Effector memory CD8-positive, alpha-beta T cell (primary cell): ENCODE measurements at places on chromosomes 3 and 15.
A peak's percentile ranks its signal among the peaks of the same experiment; 100 is the strongest.

GRCh38 chr3:184767377-184767776 lies 44.6 kb upstream of the VPS8 start:
- H3K36me3 ChIP-seq = peaks cover 5% of the 10 kb centered on the region
- DNase-seq = no peak
- H3K4me1 ChIP-seq = no peaks in the 10 kb centered on the region
- peaks cover 87% of the 10 kb centered on the region for H3K27me3 ChIP-seq
- no peak overlapping the region for H3K27ac ChIP-seq
- no peak overlapping the region for H3K4me3 ChIP-seq

- no peak for DNase-seq
- H3K27me3 ChIP-seq = no peaks in the 10 kb centered on the region
- H3K4me3 ChIP-seq = no peak overlapping the region
- no peaks in the 10 kb centered on the region for H3K4me1 ChIP-seq
- no peak overlapping the region for H3K27ac ChIP-seq
Observed at GRCh38 chr3:121072133-121072532, 164.1 kb downstream of the STXBP5L start.

DNA sequence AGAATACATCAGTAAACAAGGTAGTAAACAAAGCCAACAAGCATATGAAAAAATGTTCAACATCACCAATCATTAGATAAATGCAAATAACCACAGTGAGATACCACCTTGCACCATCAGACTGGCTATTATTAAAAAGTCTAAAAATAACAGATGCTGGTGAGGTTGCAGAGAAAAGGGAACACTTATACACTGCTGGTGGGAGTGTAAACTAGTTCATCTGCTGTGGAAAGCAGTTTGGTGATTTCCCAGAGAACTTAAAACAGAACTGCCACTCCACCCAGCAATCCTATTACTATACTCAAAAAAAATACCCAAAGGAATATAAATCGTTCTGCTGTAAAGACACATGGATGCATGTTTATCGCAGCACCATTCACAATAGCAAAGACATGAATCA lies 30.3 kb upstream of the ZBTB38 start:
- peaks cover 16% of the 10 kb centered on the region for H3K27me3 ChIP-seq
- no peaks in the 10 kb centered on the region for H3K4me1 ChIP-seq
- H3K36me3 ChIP-seq = no peaks in the 10 kb centered on the region
- H3K27ac ChIP-seq = no peak overlapping the region
- no peak overlapping the region for H3K4me3 ChIP-seq

DNA sequence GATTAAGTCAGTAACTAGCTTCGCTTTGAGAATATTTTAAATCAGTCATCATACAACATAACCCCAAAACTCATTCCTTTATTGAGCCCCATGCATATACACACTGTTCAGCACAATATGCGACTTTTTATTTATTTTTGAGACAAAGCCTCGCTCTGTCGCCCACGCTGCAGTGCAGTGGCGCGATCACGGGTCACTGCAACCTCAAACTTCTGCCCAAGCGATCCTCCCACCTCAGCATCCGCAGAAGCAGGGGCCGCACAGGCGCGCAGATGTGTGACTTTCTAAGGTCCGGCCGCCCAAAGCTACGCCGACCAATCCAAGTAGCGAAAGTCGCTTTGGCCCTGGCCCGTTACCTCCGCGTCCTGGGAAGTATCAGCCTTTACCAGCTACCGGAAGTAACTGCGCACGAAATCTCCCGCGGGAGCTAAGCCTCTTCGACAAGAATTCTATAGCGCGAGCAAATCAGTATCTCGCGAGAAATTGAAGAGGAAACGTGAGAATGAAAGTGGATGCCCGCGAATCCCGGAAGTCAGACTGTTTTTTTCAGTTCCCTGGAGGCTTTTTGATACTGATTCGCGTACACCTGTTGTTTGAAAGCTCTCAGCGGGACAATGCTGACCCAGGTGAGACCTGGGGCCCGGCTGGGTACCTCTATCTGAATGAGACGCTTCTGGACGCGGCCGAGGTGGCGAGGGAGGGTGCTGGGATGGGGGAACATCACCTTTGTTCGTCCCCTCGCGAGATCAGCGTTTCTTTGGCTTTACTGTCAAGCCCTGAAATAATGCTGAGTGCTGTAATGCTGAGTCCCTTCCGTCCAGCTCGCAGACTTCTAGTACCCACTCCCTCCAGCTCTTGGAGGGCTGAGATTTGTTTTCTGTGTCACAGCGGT lies at the start of the genes DHFR2 and NSUN3:
TSS of gene DHFR2 (minus strand) at position 404 of the 892 bp plus-strand sequence. CDS start 1,405 bp downstream, outside the sequence.
TSS of gene NSUN3 (plus strand) at position 549 of the 892 bp plus-strand sequence. CDS start at position 615, 66 bp downstream.
- peaks cover 49% of the 10 kb centered on the region for H3K4me1 ChIP-seq
- H3K36me3 ChIP-seq = peaks cover 30% of the 10 kb centered on the region
- no peaks in the 10 kb centered on the region for H3K27me3 ChIP-seq
- H3K4me3 ChIP-seq = peak within 1 kb of the TSS; percentile 99
- H3K27ac ChIP-seq = peak within 1 kb of the TSS; percentile 100

GRCh38 chr3:152650177-152650576 lies 184.8 kb upstream of the P2RY1 start:
- DNase-seq = no peak
- H3K4me3 ChIP-seq = no peak overlapping the region
- no peaks in the 10 kb centered on the region for H3K4me1 ChIP-seq
- H3K36me3 ChIP-seq = no peaks in the 10 kb centered on the region
- no peak overlapping the region for H3K27ac ChIP-seq

- no peak for DNase-seq
- H3K4me1 ChIP-seq = peaks cover 15% of the 10 kb centered on the region
- no peak overlapping the region for H3K27ac ChIP-seq
Observed at GRCh38 chr3:69364354-69364753, 21.5 kb downstream of the FRMD4B start.

DNA sequence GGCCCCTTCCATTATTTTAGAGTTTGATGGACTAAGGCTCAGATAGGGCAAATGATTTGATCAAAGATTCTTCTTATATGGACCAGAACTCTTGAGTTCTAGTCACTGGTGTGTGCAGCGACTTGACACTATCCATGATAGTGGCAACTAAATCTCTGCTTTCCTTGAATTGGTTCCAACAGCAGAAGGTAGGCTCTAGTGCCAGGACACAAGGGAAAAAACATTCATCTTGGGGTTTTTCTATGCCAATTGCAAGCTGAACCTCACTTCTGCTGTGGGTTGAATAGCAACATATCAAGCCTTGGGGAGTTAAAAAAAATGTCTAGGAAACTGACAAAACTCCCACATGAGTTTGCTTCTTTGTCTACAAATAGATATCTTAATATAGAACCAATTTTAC lies 35.1 kb downstream of the CTXND1 start:
- no peaks in the 10 kb centered on the region for H3K4me1 ChIP-seq
- DNase-seq = no peak
- H3K4me3 ChIP-seq = no peak overlapping the region

- H3K4me1 ChIP-seq = no peaks in the 10 kb centered on the region
- H3K27me3 ChIP-seq = no peaks in the 10 kb centered on the region
- H3K27ac ChIP-seq = no peak overlapping the region
Observed at GRCh38 chr15:25543196-25543595, 104.4 kb upstream of the UBE3A start.

- peaks cover 4% of the 10 kb centered on the region for H3K36me3 ChIP-seq
- peak overlapping the region; percentile 67 for H3K4me3 ChIP-seq
- H3K27ac ChIP-seq = peak overlapping the region; percentile 10
Observed at GRCh38 chr15:45134682-45135604, 5.1 kb downstream of the DUOX1 start.

- no peak overlapping the region for H3K4me3 ChIP-seq
- H3K27me3 ChIP-seq = no peaks in the 10 kb centered on the region
- no peak for DNase-seq
Observed at GRCh38 chr3:60949146-60949545, 302.1 kb downstream of the FHIT start.

DNA sequence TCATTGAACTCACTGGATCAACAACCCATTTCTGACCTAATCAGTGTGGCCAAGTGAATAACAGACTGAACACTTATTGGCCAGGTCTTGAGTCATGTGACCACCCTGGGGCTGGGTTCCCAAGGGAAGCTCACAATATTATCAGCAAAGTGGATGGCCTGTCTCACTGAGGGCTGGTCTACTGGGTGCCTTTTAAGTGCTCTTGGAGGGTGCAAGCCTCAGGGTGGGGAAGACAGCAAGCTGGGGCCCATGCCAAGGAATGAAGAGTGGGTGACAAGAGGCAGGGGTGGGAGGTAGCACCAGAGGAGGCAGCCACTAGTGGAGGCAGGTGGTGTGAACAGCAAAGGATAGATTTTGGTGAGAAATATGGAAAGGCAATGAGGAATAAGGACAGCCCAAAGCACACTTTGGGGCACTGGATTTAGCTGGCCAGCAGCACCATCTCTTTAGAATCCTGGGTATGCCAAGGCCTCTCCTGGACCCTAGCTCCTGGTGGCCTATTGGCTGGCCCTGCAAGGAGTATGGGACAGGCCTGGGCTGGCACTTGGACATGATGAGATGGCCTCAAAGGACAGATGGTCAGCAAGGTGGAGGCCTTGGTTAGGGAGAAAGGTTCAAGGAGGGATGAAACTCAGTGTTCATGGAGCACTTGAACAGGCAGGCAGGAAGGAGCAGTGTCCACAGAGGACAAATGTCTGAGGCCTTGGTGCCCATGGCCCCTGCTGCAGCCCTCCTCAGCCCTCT lies 34.2 kb downstream of the HMCES start:
- DNase-seq = no peak
- H3K27ac ChIP-seq = peak overlapping the region; percentile 42
- no peaks in the 10 kb centered on the region for H3K27me3 ChIP-seq
- H3K36me3 ChIP-seq = peaks cover 39% of the 10 kb centered on the region
- peak overlapping the region; percentile 97 for H3K4me3 ChIP-seq

DNA sequence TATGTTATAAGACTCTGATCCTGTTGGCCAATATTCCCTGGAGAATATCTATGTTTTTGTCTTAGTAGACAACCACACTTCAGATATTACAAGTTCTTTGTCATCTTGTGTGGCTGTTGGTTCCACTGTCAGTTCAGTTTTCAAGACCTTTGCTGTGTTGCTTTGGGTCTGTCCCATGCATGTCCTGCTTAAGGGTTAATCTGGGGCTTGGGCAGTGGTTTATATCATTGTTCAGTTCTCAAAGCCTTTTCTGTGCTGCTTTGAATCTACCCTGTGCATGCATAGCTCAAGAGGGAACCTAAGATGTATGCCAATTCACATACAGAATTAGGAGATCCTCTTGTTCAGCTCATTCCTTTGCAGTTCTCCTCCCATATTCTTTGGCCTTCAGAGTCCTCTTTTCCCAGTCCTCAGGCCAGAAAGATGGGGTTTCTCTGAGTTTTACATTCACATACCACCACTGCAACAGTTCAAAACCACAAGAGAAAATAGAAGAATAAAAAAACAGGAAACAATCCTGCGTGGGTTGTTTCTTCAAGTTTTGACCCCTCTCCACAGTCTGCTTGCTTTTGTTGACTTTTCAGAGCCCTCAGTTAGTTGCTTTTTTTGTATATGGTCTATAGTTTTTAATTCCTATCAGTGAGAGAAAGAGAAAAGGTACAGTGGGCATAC lies 21.6 kb downstream of the BUB1B start:
- DNase-seq = no peak
- H3K4me1 ChIP-seq = peaks cover 19% of the 10 kb centered on the region
- H3K27ac ChIP-seq = peak overlapping the region; percentile 89
- no peaks in the 10 kb centered on the region for H3K36me3 ChIP-seq
- peak overlapping the region; percentile 58 for H3K4me3 ChIP-seq

DNA sequence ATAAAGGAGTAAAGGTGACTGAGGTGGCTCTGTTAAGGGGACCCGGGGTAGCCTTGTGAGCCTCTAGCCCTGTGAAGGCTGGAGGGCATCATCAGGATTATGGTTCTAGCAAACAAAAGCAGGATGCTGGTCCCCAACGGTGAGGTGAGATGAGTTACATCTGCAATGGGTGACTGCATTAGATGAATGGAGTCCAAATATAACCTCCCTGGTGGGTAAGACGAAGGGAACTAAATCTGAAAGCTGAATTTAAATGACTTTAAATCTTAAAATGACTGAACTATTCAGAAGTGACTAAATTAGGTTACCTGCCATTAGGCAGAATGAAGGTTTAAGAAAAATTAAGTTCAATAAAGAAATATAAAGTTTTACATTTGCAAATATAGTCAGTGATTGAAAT lies 4.6 kb upstream of the HLTF start:
- no peak overlapping the region for H3K27ac ChIP-seq
- DNase-seq = no peak
- H3K4me1 ChIP-seq = peaks cover 5% of the 10 kb centered on the region
- peaks cover 18% of the 10 kb centered on the region for H3K36me3 ChIP-seq

- H3K36me3 ChIP-seq = no peaks in the 10 kb centered on the region
- no peaks in the 10 kb centered on the region for H3K4me1 ChIP-seq
- H3K4me3 ChIP-seq = no peak overlapping the region
- no peak for DNase-seq
- H3K27me3 ChIP-seq = no peaks in the 10 kb centered on the region
Observed at GRCh38 chr3:144162042-144162441, 190.4 kb downstream of the DIPK2A start.

DNA sequence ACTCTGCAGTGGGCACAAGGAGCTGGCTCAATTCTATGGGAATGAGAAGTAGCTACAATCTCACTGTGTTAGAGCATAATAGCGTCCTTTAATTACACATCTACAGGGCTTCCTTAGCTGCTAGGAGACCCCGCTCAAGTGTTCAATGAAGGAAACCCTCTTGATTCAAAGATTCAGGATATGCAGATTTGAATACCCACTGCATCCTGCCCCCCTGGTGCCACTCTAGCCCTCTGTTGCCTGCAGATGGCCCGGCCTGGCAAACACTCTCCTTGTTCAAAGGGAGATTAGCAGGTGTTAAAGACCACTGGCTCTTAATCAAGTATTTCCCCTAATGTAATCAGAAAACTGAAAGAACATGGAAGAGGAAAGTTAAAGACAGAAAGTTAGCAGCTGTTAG lies 356.6 kb downstream of the VGLL3 start:
- no peaks in the 10 kb centered on the region for H3K27me3 ChIP-seq
- H3K4me3 ChIP-seq = no peak overlapping the region
- no peak for DNase-seq
- H3K36me3 ChIP-seq = no peaks in the 10 kb centered on the region
- no peak overlapping the region for H3K27ac ChIP-seq

GRCh38 chr3:64203969-64204908 lies 21.0 kb downstream of the PRICKLE2 start:
- H3K4me1 ChIP-seq = no peaks in the 10 kb centered on the region
- peaks cover 8% of the 10 kb centered on the region for H3K27me3 ChIP-seq
- H3K36me3 ChIP-seq = peaks cover 3% of the 10 kb centered on the region
- H3K4me3 ChIP-seq = no peak overlapping the region
- no peak for DNase-seq

DNA sequence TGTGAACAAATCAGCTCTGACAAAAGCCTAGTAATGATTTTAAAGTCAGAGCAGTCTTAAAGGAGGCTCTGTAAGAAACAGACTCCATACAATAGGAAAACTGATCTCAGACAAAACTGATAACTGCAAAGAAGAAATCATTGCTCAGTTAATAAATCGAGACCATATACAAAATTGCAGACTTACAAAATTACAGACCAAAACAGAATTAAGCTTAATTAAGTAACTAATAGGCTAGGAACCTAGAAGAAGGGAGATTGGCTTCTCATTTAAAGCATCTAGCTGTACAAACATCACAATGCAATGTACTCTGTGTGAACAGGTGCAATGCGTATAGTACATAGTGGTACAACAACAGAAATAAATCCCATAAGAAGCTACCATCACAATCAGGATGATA lies 46.3 kb downstream of the ZBTB20 start:
- DNase-seq = no peak
- H3K4me3 ChIP-seq = peak overlapping the region; percentile 79
- peaks cover 7% of the 10 kb centered on the region for H3K36me3 ChIP-seq
- no peaks in the 10 kb centered on the region for H3K27me3 ChIP-seq
- H3K4me1 ChIP-seq = peaks cover 29% of the 10 kb centered on the region

GRCh38 chr3:134250717-134251220 lies at the start of gene RYK:
RYK (minus strand) TSS chr3:134250859; CDS start chr3:134250654, 205 bp downstream.
- peaks cover 46% of the 10 kb centered on the region for H3K4me1 ChIP-seq
- H3K36me3 ChIP-seq = peaks cover 8% of the 10 kb centered on the region
- peak within 1 kb of the TSS; percentile 96 for H3K27ac ChIP-seq
- DNase-seq = peak; percentile 75
- H3K4me3 ChIP-seq = peak within 1 kb of the TSS; percentile 96
